ENCODE measurements at places on chromosomes 13 and 19. TPM values are rescaled to one million over a fixed set of nuclear protein-coding genes. Genes with fewer than 3 reads are reported as not detected.

LILRB1 gene
- 1.4 TPM for polyA plus RNA-seq

S1PR4 gene
- polyA plus RNA-seq, result 0.12 TPM

SPACA6 gene
- 21.0 TPM for polyA plus RNA-seq

SPACA4 gene
- polyA plus RNA-seq, result not detected

ZNF439 gene
- polyA plus RNA-seq, result 34.7 TPM

PSG1 gene
- polyA plus RNA-seq, result not detected

KCTD12 gene
- polyA plus RNA-seq, result 82.8 TPM

TUBA3C gene
- not detected for polyA plus RNA-seq

ZNF837 gene
- polyA plus RNA-seq, result 3.1 TPM

TTC9B gene
- polyA plus RNA-seq, result 0.25 TPM

- no peak for DNase-seq
Measured at GRCh38 chr13:27296496-27296895, 25.9 kb downstream of the RASL11A start.

- no peak for DNase-seq
Measured at GRCh38 chr19:33273065-33273736, 29.1 kb downstream of the CEBPA start.

GRCh38 chr19:34365463-34366401 is 736 bp downstream of the GPI start:
- peak; percentile 28 for DNase-seq

- no peak for DNase-seq
Measured at GRCh38 chr19:38055010-38055409, 148.0 kb downstream of the SIPA1L3 start.

- no peak for DNase-seq
Measured at GRCh38 chr13:48840366-48840765, 135.3 kb upstream of the FNDC3A start.

GRCh38 chr19:50497022-50497405 is 14.0 kb downstream of the JOSD2 start:
- no peak for DNase-seq

GRCh38 chr13:77554069-77554468 is 18.6 kb downstream of the SCEL start:
- peak; percentile 19 for DNase-seq

DNA sequence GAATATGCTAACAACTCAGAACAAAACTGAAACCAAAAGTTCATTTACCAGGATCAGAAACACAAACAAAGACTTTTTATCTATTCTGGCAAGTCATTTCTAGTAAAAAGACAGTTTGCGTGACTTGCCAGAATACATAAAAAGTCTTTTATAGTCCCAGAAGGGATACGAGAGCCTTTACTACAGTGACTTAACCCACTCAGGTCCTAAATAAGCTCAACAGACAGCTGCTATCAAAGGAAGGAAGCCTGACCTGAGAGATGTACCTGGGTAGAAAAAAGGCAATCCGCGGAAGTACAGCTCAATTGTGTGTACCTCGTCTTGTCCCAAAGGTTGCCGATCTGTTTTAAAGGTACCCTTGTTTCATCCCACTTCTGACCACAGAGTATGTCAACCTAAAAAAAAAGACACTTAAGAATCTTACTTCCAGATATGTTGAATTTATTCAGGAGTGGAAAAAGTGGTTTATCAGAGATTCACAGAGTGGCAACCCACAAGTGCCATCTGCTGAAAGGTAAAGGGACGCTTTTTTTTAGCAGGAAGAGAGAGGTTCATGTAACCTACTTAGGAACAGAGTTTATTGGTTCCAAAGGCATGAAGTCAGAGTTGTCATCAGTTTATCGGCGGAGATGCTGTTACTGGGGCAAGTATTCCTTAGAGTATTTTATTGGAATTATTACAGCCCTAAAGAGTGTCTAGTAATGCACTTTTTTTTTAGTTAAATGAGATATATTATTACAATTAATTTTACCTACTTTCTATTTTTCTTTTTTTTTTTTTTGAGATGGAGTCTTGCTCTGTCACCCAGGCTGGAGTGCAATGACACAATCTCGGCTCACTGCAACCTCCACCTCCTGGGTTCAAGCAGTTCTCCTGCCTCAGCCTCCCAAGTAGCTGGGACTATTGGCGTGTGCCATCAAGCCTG is 69.7 kb upstream of the C1QTNF9B start:
- no peak for DNase-seq

DNA sequence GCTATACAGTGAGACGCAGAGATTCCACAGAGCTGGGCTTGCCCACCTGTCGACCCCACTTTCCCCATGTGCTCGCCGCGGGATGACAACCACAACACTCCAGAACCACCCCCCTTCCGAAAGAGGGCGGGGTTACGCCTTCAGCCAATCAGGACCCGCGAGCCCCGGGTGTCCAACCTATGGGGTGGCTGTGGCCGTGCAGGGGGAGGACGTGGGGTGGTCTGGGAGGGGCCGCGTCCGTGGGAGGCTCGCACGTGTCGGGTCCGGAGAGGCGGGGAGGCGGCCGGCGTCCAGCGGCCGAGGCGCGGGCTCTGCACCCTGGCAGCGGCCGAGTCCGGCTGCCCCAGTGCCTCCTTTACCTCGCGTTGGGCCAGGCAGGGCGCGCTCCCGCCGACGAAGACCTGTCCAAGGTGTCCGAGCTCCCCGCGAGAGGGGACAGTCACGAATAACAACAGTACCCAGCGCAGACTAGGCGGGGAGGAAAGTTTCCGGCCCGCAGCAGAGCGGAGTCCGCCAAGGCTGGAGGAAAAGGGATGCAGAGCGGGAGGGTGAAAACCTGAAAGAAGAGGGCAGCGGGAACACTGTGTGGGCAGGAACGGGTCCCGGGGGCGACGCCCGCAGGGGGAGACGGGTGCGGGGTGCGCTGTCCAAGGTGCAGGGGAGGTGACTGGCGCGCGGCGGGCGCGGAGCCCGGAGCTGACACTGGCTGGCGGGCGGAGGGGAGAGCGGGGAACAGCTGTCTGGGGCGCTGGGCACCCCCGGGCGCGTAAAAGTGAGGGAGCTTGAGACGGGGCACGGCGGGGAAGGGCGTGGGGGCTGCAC is 911 bp downstream of the ENOX1 start:
- peak; percentile 79 for DNase-seq

GRCh38 chr13:40428354-40428753 is 238.1 kb downstream of the FOXO1 start:
- no peak for DNase-seq

GRCh38 chr13:77579959-77580358 is 44.5 kb downstream of the SCEL start:
- no peak for DNase-seq

DNA sequence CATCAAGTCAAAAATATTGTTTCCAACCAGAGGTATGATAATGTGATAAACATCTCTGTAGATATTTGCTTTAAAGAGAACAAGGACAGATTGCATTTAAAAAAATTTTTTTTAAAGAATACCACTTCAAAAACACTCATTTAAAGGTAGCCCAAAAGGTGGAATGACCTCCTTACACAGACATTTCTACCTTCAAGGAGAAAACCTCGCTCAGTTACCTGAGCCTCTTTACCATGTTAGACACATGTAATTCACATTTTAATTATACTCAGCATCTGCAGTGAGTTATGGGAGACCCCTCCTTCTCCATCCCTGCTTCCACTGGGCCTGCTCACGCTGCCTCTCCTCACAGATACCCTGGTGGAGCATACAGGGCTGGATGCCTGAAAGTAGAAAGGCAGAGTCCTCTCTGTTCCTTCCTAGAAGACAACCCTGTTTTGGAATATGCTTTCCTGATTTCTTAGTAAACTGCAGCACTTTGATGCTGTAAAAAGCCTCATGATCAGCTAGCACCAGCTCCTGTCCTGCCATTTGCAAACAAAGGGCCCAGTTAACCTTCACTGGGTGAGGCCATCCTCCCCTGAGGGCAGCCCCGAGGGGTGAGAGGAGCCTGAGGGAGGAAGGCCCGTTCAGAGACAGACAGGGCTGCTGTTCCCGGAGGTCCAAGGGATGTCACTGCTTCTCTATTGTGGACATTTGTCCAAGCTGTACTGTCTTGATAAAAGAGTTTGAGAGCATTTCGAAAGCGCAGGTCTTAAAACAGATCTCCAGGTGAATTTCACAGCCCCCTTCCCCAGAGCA is 117.8 kb downstream of the IRS2 start:
- DNase-seq, result no peak

DNA sequence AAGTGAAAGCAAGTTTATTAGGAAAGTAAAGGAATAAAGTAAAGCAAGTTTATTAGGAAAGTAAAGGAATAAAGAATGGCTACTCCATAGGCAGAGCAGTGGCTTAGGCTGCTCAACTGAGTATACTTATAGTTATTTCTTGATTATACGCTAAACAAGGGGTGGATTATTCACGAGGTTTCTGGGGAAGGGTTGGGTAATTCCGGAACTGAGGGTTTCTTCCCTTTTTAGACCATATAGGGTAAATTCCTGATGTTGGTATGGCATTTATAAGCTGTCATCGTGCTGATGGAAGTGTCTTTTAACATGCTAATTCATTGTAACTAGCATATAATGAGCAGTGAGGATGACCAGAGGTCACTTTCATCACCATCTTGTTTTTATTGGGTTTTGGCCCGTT is 194.3 kb downstream of the DLEU7 start:
- DNase-seq, result no peak

DNA sequence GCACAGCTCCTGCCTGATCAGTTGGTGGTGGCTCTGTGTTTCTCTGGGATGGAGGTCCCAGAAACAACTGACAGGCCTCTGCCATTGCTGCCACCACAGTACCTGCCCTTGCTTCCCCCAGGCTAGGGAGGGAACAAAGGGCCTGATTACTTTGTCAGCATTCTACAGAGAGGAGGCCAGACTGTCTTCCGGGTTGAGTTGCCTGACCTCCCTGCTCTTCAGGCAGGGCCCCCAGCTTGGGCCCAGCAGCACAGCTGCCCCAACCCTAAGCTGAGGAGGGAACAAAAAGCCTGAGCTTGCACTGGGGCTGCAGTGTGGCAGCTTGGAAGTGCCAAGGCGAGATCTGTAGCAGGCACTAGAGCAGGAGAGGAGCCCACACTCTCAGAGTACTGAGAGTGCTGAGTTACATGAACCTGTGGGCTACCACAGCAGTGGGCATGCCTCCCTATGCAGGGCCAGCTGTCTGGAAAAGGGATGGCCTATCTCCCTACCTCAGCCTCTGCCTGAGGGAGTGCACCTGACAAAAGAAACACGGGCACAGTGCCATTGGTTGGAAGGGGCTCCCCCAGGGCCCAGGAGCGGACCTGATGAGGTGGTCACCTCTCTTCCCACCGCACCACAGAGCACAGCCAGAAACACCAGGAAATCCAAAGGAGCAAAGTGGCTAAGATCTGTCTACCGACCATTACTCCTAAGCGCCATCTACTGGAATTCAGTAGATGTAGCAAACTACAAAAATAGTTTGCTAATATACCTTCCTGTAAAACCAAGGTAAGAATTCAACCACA is 24.4 kb downstream of the SLC25A15 start:
- no peak for DNase-seq

GRCh38 chr13:90238413-90238812 is 1109.1 kb upstream of the MIR17HG start:
- DNase-seq, result peak; percentile 7

GRCh38 chr19:14479309-14479974 is 4.3 kb upstream of the PTGER1 start:
- DNase-seq, result no peak

- DNase-seq, result no peak
Measured at GRCh38 chr13:27967736-27968315, 1.3 kb downstream of the CDX2 start.

DNA sequence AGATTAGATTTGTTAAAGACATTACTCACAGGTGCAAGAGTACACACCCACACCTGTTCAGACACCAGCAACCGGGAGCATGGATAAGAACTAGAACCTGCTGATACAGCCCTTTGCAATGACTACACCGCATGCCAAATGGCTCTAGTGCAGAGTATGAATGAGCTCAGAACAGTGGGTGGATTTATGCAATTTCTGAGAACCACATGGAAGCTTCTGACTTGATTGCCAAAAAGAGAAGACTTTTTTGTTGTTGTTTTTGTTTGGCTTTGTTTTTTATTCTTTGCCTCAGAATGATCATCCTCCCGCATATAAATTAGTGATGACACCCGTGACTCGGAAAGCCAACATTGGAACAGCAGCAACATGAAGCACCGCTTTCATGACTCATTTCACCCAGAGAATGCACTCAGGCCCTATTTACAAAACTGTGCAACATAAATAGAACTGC is 77.4 kb upstream of the LRCH1 start:
- no peak for DNase-seq

DNA sequence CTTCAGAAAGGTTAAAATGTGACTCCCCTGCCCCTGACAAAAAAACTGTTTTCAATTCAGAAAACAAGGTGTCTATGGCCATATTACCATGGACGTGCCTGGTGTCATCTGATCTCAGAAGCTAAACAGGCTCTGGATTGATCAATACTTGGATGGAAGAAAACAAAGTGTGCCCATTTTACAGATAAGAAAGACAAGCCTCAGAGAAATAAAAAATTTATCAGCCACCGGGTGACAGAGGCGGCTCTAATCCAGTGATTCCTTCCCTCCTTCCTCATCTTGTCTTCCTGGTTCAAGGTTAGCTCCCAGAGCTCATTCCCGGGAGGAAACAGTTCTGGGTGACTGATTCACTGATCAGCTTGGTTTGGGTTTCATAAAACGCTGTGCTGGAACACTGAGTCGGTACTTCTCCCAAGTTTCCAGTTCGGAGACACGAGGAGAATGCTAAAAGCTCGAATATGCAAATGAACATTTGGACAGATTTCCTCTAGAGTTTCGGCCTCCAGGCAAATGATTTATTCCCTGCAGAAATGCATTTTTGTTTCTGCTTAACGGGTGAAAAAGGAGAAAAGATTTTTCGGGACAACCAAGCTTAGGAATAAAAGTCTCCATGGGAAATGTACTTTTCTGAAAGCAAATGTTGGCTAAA is 211.2 kb downstream of the UQCRFS1 start:
- DNase-seq, result no peak

- no peak for DNase-seq
Measured at GRCh38 chr19:2756921-2757881, 17.4 kb upstream of the SLC39A3 start.

DNA sequence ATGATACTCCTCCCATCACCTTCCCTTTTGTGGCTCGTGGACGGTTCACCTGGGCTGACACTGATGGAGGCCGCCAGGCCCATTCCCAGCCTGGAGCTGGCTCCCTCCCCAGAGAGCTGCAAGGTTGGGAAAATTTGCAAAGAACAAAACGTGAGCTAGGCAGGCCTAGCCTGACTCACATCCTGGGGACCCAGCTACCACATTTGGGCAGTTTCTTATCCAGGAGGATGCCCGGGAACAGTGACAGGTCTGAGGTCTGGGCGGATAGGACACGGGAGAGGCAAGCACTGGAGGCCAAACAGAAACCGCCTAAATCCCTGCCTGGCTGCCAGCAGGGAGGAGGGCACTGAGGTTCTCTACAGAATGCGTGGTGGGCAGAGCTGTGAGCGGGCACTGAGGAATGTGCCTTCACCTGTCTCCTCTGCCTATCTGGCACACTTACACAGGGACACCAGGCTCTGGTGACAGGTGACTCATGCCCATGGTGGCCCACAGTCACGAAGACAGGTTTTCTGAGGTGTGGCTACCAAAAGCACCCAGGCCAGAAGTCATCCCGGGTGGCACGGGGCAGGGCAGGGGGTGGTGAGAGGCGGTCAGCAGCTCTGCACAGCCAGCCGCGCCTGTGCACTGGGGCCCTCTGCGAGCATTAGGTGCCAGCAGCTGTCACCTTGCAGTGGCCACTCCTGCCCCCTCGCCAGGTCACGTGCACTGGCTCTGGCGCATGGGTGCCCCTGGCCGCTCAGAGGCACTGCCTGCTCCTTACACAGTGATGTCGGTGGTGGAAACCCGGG is 23.2 kb downstream of the SH3GL1 start:
- DNase-seq, result no peak

- no peak for DNase-seq
Measured at GRCh38 chr19:1445185-1445931, 4.6 kb upstream of the APC2 start.

GRCh38 chr19:37077501-37077933 is 716 bp upstream of the ZNF420 start:
- DNase-seq, result no peak

GRCh38 chr13:114112826-114113322 is 19.5 kb downstream of the RASA3 start:
- no peak for DNase-seq
